HEK293T (cell line): ENCODE measurements at places on chromosomes 13 and 19.

GRCh38 chr13:93922063-93922855 lies 557.2 kb downstream of the DCT start:
- DNase-seq, result no peak

GRCh38 chr19:31402529-31403316 lies 53.5 kb upstream of the TSHZ3 start:
- no peak for DNase-seq

DNA sequence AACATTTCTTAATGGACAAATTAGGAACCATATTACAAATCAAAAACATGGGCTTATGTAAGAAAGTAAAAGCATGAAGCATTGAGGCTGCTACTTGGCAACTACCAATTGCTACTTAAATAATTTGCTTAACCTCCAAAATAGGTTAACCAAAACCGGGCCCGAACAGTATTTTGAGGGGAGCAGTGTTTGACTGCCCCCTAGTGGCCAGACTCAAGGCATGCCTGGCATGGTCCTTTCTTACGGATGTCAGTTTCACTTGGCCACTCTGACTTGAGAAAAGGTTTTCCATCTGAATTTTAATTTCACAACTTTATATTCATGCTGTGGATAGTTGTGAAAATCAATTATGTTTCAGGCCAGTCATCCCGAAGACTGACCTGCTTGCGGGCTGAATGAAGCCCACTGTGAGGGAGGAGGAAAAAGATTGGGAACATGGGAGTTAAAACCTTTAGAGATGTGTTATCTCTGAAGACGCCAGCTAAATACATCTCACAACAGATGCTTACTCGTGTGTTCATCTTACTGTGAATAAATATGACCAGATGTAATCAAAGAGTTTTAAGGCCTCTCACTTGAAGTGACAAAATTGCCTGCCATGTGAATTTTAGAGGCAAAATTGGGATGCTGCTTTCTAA lies 2.9 kb downstream of the RXFP2 start:
- peak; percentile 57 for DNase-seq

DNA sequence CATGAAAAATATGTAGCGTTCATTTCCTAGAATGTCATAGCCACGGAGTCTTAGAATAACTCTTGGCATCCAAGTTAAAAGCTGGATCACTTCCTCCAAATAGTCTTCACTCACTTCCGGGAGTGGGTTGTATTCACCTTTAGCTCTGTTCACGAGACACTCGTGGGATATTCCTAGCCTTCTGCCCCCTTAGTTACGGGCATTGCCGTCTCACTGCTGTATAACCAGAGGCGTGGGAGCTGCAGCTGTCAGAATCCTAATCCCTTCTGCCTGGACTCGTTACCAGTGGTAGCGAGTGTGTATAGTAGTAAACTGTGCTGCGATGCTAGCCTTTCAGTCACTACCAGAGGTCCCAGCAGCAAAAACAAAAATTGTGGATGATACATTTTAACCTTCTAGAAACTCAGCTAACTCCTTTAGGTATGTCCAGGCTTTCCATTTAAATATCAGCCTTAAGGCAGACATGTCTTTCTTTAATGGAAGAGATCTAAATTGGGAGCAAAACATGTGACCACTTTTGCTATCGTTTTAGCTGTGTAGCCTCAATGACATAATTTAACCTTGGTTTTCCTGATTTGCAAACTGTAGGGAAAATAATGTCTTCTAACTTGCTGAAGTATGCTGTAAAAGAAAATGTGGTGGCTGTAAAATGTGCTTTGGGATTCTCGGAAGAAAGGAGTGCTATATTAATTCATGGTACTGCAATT lies 34.1 kb downstream of the ERCC5 start:
- no peak for DNase-seq

DNA sequence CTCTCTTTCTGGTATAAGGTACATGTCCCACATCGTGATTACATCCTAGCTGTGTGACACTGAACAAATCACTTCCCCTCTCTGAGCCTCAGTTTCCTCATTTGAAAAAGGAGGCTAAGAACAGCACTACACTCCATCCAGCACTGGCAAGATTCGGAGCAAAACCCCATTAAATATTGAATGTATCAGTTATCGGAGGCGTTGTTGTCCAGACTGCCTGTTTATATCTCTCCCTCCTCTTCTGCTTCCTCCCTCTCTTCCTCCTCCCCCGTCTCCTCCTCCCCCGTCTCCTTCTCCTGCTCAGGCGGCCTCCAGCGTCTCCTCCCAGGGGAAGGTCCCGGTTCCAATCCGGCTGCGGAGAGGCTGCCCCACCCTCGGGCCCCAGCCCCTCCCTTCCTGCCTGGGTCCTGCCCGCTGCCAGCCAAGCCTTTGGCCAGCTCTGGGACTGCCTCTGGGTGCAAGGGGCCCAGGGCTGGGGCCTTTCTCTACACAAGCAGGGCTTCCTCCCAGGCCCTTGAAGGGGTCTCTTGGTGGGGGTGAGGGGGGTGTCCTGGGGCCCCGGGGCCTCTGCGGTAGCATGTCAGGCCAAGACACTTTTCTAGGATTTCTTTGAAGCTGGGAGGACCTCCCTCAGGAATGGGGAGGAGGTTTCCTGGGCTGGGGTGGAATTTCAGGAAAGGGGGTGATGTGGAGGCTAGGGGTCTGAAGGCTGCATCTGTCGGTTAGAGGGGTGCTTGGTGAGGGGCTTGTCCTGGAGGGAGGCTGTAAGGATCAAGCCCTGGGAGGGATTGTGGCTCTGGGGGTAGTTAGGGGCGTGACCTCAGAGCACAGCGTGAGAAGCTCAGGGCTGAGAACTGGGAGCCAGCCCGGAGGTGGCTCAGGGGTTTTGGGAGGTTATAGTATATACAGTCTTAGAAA lies 1.9 kb downstream of the RRAS start:
- no peak for DNase-seq

DNA sequence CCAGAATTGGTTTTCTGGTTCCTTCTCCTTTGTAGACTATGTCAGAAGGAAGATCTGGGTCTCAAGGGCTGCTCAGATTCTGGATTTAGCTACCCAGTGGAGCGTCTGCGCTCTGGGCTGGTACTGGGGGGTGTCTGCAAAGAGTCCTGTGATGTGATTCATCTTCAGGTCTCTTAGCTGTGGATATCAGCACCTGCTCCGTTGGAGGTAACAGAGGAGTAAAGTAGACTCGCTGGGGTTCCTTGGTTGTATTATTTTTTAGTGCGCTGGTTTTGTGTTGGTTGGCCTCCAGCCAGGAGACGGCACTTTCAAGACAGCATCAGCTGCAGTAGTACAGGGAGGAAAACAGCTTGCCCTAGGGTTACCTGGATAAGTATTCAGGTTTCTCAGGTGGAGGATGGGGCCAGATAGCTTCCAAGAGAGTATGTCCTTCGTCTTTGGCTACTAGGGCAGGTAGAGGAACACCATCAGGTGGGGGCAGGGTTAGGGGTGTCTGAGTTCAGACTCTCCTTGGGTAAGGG lies 10.4 kb upstream of the KLK15 start:
- DNase-seq, result no peak

- no peak for DNase-seq
These were observed 691 bp upstream of the OLFM2 start for GRCh38 chr19:9937001-9937411.

GRCh38 chr19:56116606-56117005 lies 4.5 kb downstream of the ZNF787 start:
- DNase-seq, result no peak

- DNase-seq, result no peak
These were observed 21.3 kb downstream of the HCN2 start for GRCh38 chr19:610801-611480.

GRCh38 chr13:100594731-100595130 lies 6.1 kb upstream of the GGACT start:
- DNase-seq, result peak; percentile 13

- no peak for DNase-seq
These were observed 735.0 kb downstream of the FGF9 start for GRCh38 chr13:22405891-22406290.

- no peak for DNase-seq
These were observed 24.4 kb downstream of the B3GLCT start for GRCh38 chr13:31224174-31224669.

DNA sequence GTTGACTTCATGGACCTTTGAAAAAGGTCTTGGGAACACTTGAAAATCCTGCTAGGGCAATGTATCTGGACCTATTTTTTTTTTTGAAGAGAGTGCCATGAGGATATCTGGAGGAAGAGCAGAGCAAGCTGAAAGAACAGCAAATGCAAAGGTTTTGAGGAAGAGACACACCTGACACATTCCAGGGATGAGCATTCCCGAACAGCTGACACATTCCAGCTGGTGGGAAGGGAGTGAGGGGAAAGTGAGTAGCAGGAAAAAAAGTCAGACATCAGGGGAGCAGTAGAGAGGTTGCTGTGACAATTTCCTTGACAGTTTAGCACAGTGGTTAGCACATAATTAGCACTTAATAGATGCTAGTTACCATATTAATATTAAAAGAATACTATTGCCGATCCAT lies 14.7 kb downstream of the DGKH start:
- no peak for DNase-seq
